ENCODE measurements at places on chromosomes 3 and 15.

DNA sequence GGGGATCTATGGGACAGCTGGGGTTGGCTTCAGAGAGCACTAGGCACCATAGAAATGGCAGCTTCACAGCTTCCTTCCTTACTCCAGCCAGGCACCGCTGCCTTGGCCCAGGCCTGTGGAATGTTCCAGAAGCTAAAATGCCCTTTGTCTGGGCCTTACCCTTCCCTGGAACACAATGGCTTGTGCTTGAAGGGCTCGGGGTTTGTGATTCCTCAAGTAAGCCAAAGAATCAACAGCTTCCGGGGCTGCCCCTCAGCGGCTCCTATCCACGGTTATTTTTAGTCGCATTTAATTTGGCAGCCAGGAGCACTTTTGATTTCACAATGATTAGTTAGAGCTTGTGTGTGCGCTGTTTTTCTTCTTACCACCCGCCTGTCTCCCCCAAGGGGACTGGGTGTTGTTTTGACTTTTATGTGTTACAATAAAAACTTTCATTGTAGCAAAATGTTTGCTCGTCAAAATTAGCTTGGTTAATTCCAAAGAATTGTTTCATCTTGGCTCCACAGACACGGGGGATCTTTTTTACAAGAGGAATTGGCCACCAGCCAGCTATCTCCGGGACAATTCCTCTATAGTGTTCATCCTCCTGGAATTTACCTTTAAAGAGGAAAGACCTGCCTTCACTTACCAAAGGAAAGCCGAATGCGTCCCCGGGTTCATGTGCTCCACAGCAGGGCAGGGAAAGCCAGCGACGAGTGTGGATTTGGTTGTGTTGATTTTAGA, 73.8 kb downstream of the TLE3 start:
- no peak for DNase-seq

GRCh38 chr15:92430069-92430440, 36.4 kb downstream of the ST8SIA2 start:
- no peak for DNase-seq

- no peak for DNase-seq
These were observed 47.6 kb downstream of the TRIM71 start for GRCh38 chr3:32865383-32865782.

- no peak for DNase-seq
These were observed 236.7 kb downstream of the ADAMTSL3 start for GRCh38 chr15:83890587-83890986.

GRCh38 chr3:187706971-187707370, 4.6 kb upstream of the RTP2 start:
- no peak for DNase-seq

DNA sequence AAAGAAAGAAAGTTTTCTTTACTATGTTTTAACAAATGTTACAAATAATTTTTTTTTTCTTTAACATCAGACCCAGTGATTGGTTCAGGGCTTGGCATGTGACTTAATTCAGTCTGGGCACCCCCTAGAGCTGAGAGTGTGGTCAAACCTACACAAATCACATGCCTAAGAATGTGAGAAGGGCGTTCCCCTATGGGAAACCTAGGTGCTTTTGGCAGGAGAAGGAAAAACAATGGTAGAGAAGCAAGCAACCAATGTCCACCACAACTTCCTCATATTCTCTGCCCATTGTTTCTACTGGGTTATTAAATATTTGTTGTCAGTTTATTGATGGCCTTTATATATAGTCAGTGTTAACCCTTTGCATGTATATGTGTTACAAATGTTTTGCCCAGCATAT, 21.4 kb upstream of the PIAS1 start:
- DNase-seq = no peak

- DNase-seq = no peak
These were observed 84.4 kb downstream of the SLMAP start for GRCh38 chr3:57840473-57840872.

GRCh38 chr15:92413510-92413909, 19.8 kb downstream of the ST8SIA2 start:
- no peak for DNase-seq

DNA sequence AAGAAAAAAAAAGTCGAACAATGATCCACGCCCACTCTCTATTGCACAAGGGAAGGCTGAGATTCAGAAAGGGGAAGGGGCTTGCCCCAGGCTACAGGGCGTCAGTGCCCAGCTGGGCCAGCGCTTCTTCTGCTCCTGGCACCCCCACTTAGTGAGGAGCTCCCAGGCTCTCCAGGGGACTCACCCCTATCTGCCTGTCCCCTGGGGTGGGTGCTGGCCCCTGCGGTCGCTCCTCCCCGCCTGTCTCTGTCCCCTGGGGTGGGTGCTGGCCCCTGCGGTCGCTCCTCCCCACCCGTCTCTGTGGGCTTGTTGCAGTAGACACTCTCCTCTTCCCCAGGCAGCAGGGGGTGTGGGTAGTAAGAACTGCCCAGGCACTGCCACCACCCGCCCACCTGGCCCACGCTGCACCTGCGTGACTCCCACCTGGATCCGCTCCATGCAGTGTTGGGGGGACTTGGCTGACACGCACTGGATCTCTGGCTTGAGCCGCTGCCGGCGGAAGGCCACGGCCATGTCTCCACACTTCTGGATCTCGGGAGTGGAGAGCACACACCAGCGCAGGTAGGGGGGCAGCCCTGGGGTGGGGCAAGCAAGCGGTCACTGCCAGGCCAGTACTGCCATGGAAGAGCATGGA, 14.6 kb downstream of the MELTF start:
- DNase-seq = no peak

DNA sequence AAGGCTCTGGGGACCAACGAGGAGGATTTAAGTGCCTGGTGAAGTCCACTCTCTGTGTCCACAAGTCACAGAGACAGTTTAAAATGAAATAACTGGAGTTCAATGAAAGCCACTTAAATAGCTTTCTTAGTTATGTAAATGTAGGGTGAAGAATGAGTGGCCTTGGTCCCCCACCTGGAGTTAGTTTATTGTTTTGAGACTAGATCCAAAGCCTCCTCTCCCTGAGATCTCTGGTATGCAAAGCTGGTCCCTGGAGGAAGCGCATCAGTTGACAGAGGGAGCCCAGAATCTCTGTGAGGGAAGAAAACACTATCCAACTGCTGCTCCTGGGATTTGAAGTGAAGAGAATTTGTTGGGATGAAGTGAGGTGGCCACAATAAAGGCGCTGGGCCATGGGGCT, 40.5 kb downstream of the EXOG start:
- no peak for DNase-seq

DNA sequence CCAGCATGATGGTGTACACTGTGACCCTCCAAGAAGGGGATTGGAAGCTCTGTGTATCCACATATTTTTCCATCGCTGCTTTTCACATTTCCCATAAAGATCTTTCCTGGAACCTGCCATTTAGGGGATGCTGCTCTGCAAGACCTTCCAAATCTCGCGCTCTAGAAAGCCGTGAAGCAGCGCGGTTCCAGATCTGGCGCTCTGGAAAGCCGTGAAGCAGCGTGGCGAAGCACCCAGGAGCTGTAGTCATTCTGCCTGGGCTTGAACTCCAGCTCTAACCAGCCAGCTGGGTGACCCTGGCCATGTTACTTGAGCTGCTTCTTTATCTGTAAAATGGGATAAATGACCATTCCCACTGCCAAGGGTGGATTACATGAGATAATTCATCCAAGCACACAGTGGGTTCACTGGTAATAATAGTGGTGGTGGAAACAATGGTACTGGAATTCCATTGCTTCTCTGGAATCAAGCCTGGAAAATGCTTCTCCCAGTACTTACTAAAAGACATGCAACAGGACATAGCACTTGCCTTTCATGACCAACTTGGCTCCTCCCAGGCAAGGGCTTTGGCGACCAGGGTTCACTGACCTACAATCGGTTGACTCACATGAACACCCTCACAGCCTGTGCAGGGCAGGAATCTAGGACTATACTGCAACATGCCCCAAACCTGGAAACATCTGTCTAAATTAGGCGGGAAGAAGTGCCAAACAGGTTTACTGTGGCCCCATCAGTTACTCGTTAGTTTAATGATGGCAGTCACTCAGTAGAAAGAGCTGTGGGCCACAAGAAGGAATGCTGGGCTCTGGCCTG, 70.7 kb downstream of the XXYLT1 start:
- DNase-seq = no peak

GRCh38 chr15:66714543-66714981, 12.5 kb downstream of the SMAD6 start:
- no peak for DNase-seq

- DNase-seq = no peak
These were observed 7.5 kb upstream of the PHLDB2 start for GRCh38 chr3:111851511-111851954.

- no peak for DNase-seq
These were observed 822.4 kb upstream of the CADM2 start for GRCh38 chr3:84136425-84136824.

DNA sequence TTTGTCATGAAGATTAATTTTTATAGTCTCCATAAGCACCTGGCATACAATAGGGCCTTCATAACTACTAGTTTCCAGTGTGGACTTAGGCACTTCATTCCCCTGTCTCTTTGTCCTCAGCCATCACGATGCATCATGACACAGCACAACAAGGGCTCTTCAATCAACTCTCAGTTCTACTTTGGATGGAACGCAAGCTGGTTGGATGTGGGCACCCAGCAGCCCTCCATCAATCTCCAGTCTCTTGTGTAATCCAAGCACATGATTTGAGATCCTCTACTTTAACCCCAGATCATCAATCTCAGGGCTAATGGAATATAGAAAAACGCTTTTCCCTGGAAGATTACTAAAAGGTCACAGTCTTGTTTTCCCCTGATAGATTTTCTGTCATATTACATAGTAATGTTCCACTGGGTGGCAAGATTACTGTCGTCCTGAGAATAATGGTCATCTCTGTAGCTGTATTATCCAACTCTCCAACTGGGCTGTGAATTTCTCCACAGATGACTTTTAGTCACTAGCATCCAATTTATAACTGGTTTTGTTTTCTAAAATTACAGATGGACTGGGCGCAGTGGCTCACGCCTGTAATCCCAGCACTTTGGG, 22.9 kb upstream of the CHRNA7 start:
- DNase-seq = no peak

DNA sequence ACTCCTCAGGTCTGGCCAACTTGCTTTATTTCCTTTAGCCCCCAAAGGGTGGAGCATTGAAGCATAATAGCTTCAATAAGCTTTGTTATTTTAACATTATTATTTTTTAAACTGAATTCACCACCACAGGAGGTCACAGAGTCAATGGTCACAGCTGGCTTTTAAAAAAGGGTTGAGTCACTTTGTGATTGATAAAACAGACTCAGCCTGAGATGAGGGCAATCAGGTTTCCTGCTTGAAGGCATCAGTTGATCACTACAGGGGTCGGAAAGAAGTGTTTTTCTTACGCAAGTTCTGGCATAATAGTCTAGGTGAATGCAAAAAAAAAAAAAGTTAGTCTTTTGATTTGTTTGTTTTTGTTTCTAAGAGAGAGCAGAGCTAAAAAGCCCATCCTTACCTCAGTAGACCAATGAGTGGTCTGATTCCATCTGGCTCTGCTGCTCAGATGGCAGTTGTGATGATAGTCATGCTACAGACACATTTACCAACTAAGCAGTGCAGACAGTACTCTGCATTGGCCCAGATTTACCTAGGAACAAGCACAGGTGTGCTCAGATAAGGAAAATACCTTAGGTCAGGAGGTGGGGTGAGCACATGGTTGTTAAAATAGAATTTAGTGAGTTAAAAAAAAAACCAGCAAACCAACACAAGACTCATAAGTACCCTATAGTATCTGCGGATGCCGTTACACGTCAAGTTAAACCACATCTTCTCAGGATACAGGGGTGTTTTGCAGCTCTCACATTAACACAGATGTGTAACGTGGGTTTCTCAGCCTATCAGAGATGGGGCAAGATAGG, 22.6 kb downstream of the ZNF80 start:
- DNase-seq = no peak
